Stimulated activated CD4-positive, alpha-beta T cell treated with anti-CD3 and anti-CD28 coated beads, Interleukin-4, amount 100 ng/mL, for 48 hours (primary cell): ENCODE measurements at places on chromosomes 3 and 15.

- DNase-seq, result no peak
Observed at GRCh38 chr15:88401251-88401995, 65.8 kb downstream of the MRPL46 start.

- no peak for DNase-seq
Observed at GRCh38 chr3:61928776-61929314, 367.5 kb downstream of the PTPRG start.

- DNase-seq, result no peak
Observed at GRCh38 chr15:50350621-50351020, 4.4 kb downstream of the GABPB1 start.

GRCh38 chr3:121793078-121793477 is 41.8 kb downstream of the IQCB1 start:
- no peak for DNase-seq

DNA sequence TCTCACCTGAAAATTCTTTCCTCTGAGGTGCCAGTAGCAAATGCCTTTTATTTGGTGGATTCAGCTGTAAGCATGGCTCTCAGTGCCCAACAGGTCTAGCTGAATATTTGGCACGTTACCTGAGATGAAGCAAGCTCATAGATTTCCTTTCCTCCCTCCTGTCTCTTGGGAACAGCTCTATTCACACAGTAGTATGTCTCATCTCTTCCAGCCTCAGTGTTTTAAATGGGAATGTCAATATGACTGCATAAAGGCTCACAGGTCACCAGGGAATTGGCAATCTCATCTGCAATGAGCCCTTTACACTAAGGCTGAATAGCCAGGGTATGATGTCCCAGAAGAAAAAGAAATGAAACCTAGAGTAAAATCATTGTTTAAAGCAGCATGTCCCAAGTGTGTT is 733.5 kb downstream of the NTRK3 start:
- no peak for DNase-seq

GRCh38 chr15:72865486-72865885 is 81.9 kb upstream of the ADPGK start:
- DNase-seq, result no peak

DNA sequence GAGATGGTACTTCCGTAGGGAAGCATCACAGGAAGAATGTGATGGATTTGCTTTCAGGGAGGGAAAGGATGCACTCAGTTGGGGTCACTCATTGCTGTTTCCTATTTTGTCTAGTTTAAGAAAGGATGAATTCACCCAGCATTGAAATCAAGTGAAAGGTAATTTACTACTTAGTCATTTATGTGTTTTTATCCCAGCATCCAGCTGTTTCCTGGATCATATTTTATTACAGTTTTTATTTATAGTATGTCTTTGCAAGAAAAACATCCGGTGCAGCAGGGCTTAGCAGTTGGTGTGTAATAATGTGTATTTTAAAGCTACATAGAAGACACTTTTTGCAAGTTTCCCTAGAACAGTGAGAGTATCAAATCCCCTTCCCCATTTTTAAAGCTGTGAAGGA is 37.4 kb upstream of the GOLGA8B start:
- no peak for DNase-seq

- no peak for DNase-seq
Observed at GRCh38 chr3:61980041-61980440, 393.3 kb downstream of the FEZF2 start.

- DNase-seq, result no peak
Observed at GRCh38 chr3:181683563-181683962, 28.2 kb upstream of the SOX2 start.

GRCh38 chr3:42539871-42540714 is 37.6 kb downstream of the VIPR1 start:
- peak; percentile 45 for DNase-seq

- no peak for DNase-seq
Observed at GRCh38 chr3:112334691-112335433, 1.9 kb downstream of the CD200 start.

- peak; percentile 77 for DNase-seq
Observed at GRCh38 chr15:85858586-85859375, 64.1 kb upstream of the KLHL25 start.
